ENCODE measurements at places on chromosomes 12 and 14. TPM values are rescaled to one million over a fixed set of nuclear protein-coding genes. Genes with fewer than 3 reads are reported as not detected.

DNA sequence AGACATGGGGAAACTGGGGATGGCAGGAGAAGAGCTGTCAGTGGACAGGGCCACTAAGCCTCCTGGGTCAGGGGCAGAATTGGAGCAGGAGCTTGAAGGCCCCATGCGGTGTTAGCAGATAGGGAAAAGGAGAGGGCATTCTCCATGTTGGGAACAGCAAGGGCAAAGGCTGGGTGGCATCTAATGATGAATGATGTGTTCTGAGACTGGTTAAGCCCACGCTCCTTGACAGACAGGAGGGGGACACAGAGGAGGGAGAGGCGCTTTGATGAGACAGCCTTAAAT, 63.0 kb downstream of the CLMN start:
- DNase-seq = no peak

GRCh38 chr14:96627811-96628775, 125.9 kb downstream of the PAPOLA start:
- DNase-seq = no peak

DNA sequence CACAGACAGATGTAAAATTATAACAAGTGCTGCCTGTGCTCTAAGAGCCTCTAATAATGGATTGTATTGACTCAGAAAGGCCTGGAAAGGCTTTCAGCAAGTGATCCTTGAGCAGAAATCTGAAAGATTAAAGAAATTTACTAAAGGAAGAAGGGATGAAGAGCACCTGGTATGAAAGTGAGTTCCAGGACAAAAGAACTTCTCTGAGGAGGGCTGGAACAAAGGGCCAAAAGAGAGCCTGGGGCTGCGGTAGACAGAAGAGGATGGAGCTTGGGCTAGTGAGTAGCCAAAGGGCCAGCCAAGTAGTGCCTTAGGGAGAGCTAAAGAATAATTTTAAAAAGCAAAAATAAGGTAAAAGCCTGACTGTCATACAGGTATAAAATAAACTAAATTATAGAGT, 44.0 kb downstream of the BCAT1 start:
- DNase-seq = no peak

GRCh38 chr12:89831310-89832095, 122.9 kb upstream of the ATP2B1 start:
- no peak for DNase-seq

DNA sequence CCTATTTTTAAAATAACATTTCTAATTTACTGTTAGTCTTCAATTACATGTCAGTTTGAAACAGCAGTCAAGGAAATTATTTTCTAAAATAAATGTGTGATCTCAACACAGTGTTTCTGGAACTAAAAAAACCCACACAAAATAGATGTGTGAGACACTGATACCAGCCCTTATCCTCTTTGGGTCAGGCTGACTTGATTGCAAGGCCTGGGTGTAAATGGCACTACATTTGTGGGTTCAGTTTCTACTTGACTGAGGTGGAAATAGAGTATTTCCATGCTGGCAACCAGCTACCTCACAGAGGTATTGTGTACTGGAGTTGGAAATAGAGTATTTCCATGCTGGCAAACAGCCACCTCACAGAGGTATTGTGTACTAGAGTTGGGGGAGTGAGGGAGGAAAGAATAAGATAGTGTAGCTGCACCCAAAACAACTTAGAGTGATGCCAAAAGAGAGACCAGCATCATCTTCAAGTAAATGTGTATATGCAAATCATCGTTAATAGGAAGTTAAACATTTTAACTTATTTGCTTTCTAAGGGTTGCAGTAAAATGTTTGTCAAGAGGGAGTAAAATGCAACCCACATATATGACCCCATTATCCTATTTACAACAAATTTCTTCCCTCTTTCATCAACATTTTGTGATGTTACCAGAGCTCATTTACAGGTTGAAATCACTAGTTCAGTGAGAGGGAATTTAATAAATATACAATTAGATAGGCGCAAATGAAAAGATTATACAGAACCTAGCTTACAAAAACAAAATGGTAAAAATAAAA, 10.7 kb upstream of the LYZ start:
- DNase-seq = no peak

GRCh38 chr14:78508023-78508422, 337.9 kb downstream of the NRXN3 start:
- DNase-seq = no peak

DNA sequence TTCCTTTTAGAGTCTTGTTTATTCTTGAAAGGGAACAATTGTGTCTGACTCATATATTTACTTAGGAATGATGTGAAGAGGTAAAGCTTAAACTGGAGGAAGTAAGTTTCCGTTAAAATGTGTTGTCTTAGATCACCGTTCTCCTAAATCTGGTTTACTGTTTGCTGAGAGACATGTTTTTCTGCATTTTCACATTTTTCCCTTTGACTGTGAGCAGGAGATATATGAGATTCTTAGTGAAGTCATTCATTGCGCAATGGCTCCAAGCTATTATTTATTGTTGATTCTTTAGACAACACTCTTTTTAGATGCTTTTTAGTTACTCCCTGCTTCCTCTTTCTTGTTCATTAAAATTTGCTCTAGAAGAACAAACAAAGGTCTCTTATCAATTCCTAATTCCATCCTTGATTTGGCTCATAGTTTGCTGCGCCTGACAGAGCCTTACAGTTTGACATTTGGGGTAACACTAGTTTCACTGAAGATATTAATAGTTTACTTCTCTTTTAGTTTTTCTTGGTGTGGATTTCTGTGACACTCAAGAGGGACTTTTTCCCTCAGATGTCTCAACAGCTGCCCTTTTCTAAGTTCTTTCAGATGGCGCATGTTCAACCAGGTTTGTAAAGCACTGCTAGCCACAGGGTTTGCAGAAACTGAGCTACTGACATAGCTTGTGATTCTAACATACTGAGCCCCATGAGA, 11.4 kb downstream of the CLECL1 start:
- DNase-seq = peak; percentile 68

- peak; percentile 17 for DNase-seq
Measured at GRCh38 chr14:103597623-103598377, 31.2 kb upstream of the KLC1 start.

- DNase-seq = no peak
Measured at GRCh38 chr12:18323159-18323558, 61.8 kb downstream of the PIK3C2G start.

DNA sequence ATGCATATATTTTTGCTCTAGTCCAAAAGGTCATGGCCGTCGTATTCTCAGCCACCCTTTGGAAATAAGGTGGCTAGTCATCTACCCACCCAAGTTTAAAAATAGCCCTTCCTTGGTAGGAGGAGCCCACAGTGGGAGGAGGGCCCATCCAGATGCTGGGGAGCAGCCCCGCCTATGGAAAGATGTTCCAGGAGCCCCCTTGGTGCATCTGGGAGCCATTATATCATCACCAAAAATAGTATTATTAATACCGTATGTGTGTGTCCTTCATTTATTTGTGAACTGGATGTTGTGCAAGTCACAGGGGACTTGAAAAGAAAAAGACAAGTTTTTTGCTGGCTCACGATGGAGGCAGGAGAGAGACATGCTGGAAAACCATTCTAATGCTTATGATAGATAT, 34.0 kb downstream of the EMP1 start:
- no peak for DNase-seq

- DNase-seq = no peak
Measured at GRCh38 chr14:102746634-102747438, 30.4 kb upstream of the TRAF3 start.

SCNN1A gene
- total RNA-seq = not detected

PZP gene
- 0.59 TPM for total RNA-seq
